ENCODE measurements at places on chromosomes 3 and 15. TPM values are rescaled to one million over a fixed set of nuclear protein-coding genes. Genes with fewer than 3 reads are reported as not detected.

DNA sequence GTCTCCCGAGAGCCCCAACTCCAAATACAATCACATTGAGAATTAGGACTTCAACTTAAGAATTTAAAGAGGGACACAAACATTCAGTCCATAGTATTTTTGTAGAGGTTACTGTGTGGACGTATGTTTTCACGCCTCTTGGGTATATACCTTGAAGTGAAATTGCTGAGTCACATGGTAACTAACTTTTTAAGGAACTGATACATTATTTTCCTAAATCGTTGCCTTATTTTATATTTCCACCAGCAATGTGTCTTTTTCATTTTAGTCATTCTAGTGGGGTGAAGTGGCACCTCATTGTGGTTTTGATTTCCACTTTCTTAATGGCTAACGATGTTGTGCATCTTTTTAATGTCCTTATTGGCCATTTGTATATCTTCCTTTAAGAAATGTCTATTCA, 11.8 kb downstream of the PARP15 start:
- no peak for DNase-seq

DNA sequence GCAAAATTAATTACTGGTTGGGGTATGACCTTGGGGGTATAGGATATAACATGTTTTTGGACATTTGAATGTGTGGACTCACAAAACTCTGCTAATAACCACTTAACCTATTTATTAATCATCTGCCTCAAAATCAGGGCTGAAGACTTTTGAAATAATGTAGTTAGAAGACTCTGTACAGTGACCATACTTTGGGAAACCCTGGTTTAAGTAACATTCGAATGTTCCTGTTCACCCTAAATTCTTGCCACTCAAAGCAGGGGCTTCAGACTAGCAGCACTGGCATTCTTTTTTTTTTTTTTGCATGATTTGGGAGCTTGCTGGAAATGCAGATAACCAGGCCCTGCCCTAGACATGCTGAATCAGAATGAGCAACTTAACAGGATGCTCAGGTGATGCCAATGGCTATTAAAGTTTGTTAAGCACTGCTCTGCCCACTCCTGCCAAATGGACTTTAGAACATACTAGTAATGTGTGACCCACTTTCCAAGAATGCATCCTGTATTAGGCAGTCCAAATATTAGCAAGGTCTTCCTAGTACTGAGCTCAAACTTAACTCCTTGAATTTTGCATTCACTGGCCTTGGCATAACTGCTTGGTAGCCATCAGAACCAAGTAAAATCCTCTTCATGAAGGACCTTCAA, 12.7 kb upstream of the ST3GAL6 start:
- DNase-seq: no peak

DNA sequence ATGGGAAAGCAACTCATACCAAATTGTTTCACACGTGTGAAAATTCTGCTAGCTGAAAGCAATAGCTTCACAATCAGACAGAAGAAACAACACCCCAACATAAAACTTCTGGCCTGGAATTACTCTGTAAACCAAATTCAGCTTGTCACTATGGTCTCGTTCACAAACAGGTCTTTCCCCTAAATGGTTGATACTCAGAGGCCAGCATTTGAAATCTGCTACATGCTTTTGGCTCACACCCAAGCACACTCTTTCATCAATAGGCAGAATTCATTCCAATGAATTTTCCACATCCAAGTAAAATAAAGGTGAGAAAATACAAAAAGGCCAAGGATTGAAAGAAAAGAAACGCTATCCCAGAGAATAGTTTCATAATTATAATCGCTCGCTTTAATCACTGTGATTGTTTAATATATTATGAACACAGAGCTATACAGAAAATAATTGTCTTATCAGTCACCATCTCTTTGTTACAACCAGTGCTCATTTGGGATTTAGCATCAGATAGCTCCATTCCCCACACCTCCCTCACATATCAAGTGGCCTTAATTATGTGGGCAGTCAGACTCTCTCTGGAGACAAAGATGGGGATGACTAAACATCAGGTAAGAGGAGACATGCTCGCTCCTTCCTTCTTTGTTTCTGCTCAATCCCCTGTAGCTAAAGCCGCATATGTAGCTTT, 503.8 kb upstream of the ARRDC4 start:
- DNase-seq: no peak

- DNase-seq: no peak
These were observed 20.4 kb downstream of the ISG20 start for GRCh38 chr15:88658972-88659931.

GRCh38 chr15:65077981-65078352, 1.4 kb downstream of the KBTBD13 start:
- DNase-seq: peak; percentile 25

DNA sequence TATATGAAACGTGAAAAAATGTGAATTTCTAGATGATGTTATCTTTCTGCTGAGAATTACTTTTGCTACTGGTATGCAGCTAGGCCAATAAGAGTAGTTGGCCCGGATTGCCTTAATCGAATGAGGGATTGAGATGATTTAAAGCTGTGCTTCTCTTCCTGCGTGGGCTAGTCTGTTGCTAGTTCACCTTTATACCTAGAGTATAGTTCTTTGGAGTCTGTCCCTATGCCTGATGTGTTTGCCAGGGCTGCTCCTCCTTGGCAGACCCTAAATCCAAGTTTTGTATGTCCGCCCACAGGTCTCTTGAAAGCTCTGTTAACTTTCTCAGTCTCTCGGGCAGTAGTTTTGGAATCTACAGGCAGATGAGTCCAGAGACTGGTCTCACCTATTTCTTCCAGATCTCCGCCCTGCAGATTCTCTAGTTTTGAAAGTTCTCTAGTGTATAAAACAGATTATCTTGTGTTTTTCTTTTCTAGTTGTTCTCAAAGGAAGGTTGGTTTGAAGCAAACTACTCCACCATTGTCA, 64.9 kb downstream of the MEF2A start:
- DNase-seq: no peak

DNA sequence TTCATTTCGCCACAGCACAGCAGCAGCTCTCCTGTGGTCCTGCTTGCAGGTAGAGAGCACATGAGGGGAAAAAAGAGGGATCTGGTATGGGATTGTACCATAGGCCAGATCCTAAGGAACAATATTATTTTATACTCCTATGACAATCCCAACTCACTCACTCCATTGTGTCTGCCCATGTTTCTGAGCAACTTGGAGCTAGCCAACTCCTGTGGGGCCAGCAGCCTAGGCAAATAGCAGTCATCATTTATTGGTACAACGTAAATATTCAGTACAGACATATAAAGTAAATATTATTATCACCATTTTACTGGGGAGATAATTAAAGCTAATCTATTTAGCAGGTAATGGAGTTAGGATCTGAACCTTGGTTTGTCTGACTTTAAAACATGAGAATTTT, 148.4 kb downstream of the MECOM start:
- no peak for DNase-seq

DNA sequence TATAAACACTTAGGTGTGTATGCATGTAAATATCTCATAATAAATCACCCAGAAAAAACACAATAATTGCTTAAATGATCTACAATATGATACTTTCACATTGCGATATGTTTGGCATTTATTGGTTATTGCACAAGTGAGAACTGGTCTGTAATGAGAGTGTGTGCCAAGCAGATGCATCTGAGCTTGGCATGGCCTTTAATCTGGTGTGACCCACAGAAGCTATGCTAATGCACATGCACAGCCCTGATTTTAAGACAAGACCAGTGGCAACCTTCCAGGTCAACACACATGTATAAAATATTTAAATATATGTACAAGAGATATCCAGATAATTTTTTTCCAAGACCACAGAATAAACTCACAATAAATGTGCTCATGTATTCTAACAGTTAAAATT, 42.7 kb downstream of the C2CD4A start:
- no peak for DNase-seq

GRCh38 chr3:186369217-186369616, 7.2 kb upstream of the DGKG start:
- no peak for DNase-seq

DNA sequence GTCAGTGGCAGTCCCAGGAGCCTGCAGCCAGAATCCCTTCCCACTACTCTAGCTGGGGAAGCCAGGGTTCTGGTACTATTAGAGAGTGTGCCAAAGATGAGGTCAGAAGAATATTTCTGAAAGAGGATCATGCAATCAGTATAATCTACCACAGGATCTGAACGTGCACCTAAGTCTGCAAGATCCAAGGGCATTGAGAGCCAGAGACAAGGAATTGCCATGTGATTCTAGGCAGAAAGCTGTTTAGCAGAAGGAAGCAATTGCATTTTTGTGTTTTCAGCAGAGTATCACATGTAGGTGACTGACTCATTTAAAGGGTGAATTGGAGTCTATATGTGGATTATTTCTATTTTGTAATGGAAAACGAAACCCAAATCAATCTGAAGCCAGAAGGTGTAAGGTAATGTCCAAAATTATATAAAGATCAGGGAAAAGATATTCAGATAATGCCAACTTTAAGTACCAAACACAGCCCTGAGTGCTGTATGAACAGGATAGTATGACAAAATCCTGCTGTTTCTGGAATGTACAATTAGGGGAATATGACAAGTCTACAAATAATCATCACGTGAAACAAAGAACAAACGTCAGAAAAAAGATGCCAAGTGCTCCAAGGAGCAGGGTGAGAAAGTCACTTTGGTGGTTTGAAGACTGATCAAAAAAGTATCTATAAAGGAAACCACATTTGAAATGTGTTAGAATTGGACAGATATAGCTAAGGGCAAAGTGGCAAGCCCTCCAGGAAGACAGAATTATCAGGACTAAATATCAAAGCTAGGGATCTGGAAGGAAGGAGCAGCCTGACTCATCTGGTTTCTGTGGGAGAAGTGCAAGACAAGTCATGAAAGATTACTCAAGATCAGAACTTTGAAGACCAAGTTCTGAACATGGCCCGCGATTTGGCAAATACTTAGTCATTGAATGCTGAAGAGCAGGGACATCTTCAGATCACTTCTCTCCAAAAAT, 1036.6 kb downstream of the NTRK3 start:
- DNase-seq: no peak

DNA sequence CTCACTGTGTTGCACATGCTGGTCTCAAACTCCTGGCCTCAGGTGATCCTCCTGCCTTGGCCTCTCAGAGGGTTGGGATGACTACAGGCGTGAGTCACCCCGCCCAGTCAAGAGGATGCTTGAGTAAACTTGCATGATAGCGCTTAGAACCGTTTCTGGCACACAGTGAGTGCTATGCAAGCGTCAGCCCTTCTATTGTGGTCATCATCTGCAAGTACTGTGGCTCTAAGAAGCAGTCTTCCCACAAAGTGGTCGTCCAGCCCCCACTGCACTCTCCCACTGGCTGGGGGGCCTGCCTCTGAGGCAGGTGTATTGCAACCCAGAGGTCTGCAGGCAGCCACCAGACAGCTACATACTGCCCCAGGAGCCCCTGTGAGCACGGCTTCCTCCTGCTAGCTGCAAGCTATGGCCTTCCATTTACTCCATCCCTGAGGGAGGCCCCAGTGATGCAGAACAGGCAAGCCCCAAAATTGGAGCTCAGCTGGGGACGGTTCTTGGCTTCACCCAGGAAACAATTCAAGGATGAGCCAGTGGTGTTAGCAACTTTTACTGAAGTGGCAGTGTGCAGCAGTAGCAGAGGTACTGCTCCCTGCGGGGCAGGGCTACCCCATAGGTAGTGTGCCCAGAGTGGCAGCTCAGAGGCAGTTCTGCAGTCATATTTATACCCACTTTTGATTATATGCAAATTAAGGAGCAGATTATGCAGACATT, 95.4 kb downstream of the LSM3 start:
- DNase-seq: no peak

DNA sequence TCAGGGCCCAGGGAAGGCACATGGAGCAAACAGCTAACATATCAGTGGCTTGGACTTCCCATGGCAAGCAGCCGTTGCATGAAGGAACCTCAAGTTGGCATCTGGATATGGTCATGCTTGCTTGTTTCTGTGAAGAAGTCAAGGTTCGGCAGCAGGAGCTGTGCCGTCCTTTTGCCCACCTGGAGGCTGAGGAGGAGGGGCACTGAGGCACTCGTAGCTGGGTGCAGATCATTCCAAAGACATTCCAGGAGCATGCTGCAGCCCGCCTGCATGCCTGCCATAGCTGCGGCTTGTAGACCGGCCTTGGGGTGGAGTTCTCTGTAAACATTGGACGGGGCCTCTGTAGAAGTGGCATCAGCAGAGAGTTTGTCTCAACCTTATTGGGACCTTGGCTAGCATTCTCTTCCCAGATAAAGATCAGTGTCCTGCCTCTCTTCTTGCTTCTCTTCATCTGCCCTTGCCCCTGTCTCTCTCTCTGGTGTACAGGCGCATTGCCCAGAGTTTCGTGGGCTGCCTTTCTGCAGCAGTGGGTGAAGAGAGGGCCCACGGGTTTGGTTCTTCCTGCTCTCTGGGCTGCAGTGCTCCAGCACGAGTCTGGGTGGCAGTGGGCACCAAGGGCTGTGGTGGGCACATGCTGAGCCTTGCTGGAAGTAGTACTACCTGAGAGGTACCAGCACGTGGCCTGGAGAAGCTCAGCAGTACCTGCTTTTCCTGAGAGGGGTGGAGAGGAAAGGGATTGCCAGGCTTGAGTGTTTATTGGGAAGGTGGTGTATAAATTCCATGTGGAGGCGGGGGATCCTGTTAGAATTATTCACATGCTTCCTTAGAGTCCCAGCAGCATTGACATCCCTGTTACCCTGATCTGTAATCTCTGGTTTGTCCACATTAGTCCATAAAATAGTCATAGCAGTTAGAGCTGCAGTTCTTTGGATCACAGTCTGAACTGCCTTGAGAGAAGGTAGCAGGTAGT, 49.4 kb downstream of the CHCHD6 start:
- DNase-seq: no peak

SLC22A13 gene
- total RNA-seq: 0.28 TPM

MESP2 gene
- total RNA-seq: not detected

ADAM10 gene
- total RNA-seq: 81.6 TPM

AMT gene
- total RNA-seq: 1.6 TPM
